ENCODE measurements at places on chromosomes 11 and 22.

GRCh38 chr11:45056529-45056928 lies 89.9 kb upstream of the PRDM11 start:
- no peak for DNase-seq

DNA sequence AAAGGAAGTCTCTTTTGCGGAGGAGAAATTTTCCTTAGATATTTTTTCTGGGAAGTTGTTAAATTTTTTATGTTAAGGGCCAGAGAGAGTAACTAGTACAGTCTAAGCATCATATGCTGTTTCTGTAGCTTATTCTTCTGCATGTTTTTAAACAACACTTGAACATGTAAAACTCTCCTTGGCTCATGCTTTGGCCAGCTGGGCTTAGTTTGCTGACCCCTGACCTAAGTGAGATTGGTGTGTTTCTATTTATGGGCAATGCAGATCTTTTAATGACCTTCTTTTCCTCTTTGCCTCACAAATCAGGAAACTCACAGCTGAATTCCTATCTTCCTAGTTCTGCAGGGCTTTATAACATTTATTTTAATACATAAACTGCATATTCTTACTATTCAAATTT lies 942.5 kb downstream of the OPCML start:
- DNase-seq = no peak

- DNase-seq = no peak
Observed at GRCh38 chr22:45600790-45601730, 70.6 kb upstream of the ATXN10 start.

- DNase-seq = no peak
Observed at GRCh38 chr11:68839911-68840641, 1.6 kb downstream of the CPT1A start.

- DNase-seq = no peak
Observed at GRCh38 chr11:128776424-128777284, 82.8 kb downstream of the FLI1 start.

GRCh38 chr11:72585762-72586311 lies 88.4 kb downstream of the PDE2A start:
- DNase-seq = no peak

DNA sequence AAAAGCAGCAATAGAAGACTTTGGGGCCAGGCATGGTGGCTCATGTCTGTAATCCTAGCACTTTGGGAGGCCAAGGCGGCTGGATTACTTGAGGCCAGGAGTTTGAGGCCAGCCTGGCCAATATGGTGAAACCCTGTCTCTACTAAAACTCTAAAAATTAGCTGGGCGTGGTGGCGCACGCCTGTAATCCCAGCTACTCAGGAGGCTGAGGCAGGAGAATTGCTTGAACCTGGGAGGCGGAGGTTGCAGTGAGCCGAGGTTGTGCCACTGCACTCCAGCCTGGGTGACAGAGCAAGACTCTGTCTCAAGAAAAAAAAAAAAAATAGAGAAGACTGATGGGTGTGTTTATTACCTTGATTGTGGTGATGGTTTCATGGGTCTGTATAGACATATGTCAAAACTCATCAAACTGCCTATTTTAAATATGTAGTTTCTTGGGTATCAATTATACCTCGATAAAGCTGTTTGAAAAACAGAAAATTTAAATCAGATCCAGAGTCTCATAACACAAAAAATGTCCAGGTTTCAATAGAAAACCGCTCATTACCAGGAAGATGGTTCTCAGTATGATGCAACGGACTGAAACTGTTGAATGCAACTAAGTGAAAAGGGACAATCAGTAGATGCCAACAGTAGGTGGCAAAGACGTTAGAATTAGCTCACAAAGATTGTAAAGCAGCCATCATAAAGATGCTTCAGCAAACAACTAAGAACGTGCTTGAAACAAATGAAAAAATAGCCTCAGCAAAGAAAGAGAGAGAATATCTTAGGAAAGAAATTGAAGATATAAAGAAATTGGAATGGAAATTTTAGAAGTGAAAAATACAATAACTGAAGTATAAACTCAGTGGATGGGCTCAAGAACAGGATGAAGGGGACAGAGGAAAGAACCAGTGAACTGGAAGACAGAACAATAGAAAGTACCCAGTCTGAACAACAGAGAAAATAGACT lies 33.1 kb upstream of the SEPTIN5 start:
- DNase-seq = no peak

GRCh38 chr11:121318848-121319834 lies 26.6 kb downstream of the SC5D start:
- DNase-seq = peak; percentile 9

GRCh38 chr11:1837171-1838076 lies 1.4 kb upstream of the TNNI2 start:
- DNase-seq = no peak

GRCh38 chr11:1943977-1944376 lies 3.2 kb upstream of the MRPL23 start:
- no peak for DNase-seq

DNA sequence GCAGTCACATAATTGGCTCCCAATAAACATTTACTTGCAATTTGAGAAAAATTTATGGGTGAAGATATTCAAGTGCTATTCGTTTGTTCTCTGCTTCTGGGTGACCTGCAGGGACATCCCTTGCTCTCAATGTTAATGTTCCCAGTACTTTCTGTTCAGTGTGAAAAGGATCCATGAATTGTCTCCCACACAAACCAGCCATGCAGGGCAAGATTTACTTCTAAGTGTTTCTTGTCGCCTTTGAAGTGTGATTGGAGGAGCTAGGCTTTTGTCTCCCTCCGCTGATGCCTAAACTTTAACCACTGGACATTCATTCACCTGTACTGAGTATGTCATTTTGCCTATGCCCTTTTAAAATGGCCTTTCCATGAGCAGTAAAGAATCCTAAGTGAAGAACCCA lies 66.4 kb upstream of the ADA2 start:
- no peak for DNase-seq

DNA sequence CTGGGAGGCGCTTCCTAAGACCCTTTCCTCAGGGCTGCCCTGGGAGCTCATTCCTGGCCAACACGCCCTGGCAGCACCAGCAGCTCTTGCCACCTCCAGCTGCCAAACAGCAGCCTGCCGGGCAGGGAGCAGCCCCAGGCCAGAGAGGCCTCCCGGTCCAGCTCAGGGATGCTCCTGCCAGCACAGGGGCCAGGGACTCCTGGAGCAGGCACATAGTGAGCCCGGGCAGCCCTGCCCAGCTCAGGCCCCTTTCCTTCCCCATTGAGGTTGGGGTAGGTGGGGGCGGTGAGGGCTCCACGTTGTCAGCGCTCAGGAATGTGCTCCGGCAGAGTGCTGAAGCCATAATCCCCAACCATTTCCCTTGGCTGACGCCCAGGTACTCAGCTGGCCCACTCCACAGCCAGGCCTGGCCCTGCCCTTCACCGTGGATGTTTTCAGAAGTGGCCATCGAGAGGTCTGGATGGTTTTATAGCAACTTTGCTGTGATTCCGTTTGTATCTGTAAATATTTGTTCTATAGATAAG lies 7.6 kb downstream of the SLC39A13 start:
- DNase-seq = peak; percentile 73

- DNase-seq = no peak
Observed at GRCh38 chr11:45518833-45519535, 146.4 kb downstream of the CHST1 start.

DNA sequence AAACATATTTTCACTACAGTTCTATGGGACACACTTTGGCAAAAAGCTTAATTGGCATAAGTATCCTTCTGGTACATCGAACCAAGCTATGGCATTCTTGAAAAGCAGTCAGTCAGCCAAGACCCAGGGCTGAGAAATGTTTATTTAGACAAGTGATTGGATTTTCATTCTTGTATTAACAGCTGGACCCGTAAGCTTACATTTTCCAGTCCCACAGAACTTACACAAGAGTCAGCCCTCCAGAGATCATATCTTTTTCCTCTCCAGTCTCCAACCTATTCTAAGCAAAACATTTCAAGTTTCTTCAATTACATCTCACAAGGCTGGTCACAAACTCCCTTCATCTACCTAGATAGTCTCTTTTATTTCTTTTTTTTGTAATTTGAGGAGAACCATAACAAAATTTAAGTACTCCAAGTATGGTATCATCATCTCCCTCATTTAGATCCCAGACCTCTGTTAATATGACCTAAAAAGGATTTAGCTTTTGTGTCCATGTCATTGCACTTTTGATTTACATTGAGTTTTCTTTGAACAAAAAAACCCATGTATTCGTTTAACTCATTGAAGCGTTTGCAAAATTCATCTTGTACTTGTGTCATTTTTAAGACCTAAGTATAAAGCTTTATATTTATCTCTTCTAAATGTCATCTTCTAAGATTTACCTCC lies 67.9 kb upstream of the GRK3 start:
- DNase-seq = no peak

GRCh38 chr22:37179622-37180420 lies 8.2 kb downstream of the C1QTNF6 start:
- no peak for DNase-seq

DNA sequence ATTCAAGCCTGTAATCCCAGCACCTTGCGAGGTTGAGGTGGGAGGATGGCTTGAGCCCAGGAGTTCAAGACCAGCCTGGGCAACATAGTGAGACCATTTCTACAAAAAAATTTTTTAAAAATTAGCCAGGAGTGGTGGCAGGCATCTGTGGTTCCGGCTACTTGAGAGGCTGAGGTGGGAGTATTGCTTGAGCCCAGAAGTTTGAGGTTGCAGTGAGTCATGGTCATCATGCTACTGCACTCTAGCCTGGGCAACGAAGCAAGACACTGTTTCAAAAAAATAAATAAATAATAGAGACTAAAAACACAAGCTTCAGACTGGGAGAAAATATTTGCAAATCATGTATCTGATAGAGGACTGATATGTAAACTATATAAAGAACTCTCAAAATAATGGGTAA lies 33.2 kb downstream of the BTBD10 start:
- no peak for DNase-seq

DNA sequence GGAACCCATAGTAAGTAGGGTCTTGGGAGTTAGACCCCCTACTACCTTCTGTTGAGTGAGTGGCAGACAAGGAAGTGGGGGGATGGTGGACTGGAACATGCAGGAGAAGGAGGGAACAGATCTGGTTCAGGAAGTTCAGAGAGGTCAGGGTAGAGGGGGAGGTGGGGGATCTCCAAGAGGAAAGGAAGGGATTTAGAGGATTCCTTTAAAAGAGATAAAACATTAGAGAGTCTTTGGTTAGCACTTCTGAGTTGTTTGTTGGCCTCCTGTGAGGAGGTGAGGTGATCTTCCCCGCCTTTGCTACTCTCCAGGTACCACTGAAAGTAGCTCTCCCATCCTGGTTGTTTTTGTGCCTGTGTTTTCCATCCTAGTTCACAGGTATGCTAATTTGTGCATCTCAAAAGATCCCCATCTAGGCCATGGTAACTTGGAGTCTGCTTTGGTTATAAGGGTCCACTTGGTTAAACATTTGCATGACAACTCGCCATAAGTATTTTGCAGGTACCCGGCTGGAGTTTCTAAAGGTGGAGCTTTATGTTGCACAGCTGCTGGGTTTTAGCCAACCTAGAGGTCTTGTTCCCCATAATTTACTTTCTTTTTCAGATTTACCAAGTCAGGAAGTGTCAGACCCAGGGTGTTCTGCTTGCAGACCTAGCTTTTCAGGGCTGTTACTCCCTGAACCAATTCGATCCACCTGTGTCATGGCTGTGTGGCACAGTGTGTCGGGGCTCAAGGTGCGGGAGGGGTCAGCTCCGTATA lies 79.3 kb upstream of the SORL1 start:
- no peak for DNase-seq

GRCh38 chr11:118928870-118929500 lies 3.3 kb upstream of the BCL9L start:
- DNase-seq = no peak

DNA sequence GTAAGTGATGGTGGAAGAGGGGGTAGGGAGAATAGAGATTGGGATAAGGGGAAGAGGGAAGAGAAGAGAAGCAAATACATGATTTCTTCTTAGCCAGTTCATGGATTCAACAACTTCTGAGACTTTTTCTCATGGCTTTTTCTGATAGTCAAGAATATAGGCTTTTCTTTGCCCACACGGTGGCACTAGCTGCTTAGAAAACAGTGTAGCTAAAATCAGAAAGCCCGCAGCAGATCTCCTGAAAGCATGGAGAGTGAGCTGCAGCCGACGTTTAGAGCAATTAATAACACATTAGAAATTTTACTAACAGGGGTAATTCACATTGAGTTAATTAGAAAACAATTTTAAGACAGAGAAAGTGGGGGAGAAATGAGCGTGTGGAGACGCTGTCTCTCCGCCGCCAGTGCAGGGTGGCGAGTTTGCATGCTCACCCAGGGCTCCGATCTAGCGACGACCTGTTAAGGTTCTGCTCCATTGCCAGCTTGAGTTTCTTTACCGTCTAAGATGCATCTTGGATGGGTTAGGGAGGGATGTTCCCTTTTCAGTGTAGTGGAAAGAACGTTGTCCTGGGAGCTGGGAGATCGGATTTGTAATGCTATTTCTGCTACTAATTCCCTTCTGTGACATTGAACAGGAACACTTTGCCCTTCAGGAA lies 3.3 kb upstream of the RAG1 start:
- no peak for DNase-seq

All from BJ (cell line).